MCF 10A (cell line): ENCODE measurements at places on chromosomes 5 and 9.

GRCh38 chr5:127809533-127809932 lies 106.3 kb downstream of the CCDC192 start:
- DNase-seq: no peak

DNA sequence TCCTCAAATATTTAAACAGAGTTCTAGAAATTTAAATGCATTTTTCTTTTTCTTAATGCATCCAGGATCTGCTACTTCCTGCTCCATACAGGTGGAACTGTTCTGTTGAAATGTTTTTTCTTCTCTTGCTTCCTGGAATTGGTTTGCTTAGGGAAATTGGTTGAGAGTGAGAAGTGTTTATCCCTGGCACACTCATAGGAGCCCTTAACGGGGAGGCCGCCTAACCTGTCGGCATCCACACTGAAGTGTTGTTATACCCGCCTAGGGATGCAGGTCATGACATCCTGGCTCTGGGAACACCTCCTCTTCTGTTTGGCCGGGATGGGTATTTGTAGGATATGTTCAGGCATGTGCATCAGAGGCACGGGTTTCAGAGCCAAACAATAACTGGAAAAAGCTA lies 239.7 kb downstream of the GADD45G start:
- DNase-seq: no peak

DNA sequence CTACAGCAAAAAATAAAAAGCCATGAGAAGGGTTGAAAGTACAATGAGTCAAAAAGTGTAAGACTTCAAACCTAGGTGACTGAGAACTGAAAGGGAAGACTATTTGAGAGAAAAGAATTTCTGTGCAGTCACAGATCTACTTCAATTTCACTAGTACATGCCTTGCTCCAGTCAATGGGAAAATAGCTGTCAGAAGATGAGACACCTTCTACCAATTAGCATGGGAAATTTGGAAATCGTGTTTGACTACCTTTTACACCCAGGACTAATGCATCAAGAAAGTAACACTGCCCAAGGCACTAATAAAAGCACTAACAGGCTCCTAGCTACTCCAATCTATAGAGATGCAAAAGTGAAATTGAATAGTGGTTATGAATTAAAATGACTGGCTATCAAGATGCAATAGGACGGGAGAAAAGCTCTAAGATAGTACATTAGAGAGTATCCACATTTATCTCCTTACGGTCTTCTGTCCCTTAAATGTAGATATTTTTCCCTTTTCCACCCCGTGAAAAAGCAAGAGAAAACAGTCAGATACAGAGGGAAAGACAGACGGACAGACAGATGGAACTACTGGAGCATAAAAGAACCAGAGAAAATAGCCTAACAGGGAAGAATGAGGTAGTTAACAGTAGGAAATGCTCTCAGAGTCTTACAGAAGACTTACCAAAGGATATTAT lies 15.2 kb downstream of the ERP44 start:
- DNase-seq: no peak

DNA sequence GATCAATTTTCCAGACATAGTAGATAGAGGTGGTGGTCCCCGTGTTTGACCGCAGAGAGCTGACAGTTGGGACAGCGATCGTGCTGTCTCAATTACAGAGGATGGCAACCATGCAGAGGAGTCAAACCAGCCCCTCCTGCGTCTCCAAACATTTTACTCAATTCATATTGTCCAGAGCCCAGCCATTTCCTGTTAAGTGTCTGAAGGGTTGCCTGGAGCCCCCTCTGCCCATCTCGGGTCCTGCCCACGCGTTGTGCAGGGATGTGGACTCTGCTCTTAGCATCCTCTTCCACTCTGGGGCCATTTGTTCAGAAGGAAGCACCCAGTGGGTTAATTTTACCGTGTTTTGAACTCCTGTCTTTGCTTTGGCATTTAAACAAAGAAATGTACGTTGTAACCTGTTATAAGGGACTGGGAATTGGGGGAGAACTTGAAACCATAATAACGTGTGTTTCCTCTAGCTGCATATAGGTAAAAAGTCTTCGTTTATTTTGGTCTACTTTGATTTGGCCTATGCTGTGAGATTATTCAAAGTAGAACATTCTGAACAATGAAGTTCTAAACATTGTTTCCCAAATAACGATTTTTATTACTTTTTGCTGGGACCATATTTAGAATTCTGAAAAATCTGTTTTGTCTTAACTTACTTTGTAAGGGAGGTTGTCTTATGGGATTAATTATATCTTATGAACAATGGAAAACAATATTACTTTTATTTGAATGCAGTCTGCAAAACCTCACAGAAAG lies 876 bp downstream of the EGFLAM start:
- DNase-seq: no peak

- no peak for DNase-seq
Measured at GRCh38 chr9:95316274-95316673, 1.2 kb downstream of the FANCC start.

GRCh38 chr9:12817702-12818101 lies 42.9 kb downstream of the LURAP1L start:
- DNase-seq: peak; percentile 58

DNA sequence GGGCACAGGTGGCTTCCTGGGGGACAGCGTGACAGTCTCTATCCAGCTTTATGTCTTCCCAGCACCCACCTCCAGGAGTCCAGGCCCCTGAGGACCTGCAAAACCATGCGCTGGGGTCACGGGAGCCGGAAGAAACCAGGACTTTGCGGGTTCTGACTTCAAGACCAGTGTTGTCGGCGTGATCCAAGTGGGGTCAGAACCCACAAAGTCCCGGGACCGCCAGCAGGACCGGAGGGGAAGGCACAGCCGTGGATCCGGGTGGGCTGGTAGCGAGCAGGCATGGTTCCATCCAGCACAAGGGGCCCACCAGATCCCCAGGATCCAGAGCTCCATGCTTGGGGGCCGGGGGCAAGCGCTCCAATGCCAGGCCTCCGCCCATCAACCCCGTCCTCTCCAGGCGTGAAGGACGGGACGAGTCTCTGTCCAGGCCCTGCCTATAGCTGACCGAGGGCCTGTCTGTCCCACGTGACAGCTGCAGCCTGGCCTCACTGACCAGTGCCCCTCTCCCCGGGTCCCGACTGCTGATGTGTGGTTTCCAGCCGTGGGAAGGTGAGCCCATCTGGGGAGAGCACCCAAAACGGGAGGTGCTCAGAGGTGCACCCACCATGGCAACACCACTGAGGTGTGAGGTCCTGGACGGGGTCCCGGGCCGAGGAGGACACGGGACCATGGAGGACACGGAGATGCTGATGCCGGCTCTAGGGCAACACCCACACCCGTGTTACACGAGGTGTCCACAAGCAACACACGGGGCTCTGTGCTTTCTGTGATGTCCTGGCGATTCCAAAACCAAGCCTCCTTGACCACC lies 48.9 kb downstream of the SLC12A7 start:
- no peak for DNase-seq

DNA sequence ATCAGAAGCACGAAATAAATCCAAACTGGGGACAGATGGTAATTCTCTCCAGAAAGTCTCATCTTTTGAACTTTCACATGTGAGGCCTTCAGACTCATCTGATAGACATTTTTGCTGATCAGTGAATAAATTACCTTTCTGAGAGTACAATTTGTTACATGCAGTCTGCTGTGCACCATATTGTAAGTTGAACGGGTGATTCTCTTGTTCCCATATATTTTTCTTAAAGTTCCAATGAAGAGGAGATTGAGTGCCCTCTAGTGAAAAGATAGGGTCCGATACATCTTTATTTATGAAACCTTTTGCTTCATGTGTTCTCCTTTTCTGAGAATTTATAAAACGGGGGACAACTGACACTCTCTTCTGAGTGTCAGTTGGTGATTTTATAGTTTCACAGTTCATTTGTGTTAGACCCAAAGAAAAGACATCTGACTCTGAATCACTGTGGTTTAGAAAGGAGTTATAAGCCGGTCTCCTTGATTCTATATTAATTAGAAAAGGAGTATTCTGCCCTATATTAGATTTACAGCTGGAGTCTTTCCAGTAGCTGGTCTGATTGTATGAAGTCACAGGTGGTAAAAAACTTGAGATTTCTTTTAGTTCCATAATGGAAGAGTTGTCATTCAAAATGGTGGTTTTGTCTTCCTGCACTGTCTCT lies 30.4 kb downstream of the GNG10 start:
- DNase-seq: peak; percentile 52

DNA sequence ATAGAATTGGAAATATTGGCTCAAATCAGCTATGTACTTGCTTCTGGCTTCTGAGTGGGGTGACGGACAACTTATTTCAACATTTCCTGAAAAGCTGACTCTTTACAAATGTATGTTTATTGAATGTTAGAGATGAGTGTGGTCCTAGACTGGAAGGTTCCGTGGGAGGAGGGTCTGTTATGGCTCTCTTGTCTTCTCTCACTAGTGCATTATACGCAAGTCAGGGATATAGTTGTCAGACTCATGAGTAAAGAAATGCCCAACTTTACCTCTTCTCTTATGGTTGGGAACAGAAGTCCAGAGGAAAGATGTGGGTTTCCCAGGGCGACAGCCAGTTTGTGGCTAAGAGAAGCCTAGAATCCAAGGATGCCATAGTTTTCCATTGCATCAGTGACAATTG lies 839.3 kb upstream of the WWC1 start:
- no peak for DNase-seq

- no peak for DNase-seq
Measured at GRCh38 chr5:132024789-132025402, 13.4 kb upstream of the ACSL6 start.

DNA sequence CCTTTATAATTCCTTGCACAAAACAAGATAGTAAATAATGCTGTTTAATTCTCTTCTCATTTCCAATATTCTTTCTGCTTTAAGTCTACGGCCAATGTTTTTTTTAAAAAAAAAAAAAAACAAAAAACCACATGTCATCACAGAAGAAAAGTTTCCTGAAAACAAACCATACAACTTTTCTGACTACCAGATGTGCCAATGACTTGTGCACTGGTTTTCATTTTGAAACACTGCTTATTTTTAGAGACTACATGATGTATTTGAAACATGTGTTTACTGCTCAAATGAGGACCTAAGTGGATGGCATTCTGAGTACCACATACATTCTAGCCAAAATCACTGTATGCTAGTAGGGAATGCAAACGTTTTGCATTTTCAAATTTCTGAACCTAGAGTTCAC lies 167.9 kb downstream of the GLIS3 start:
- DNase-seq: no peak

- DNase-seq: peak; percentile 49
Measured at GRCh38 chr5:66171349-66172344, 27.5 kb downstream of the SREK1 start.

- peak; percentile 85 for DNase-seq
Measured at GRCh38 chr5:95863383-95863757, 40.8 kb upstream of the GLRX start.

- DNase-seq: no peak
Measured at GRCh38 chr5:168710706-168711105, 131.5 kb upstream of the PANK3 start.

- no peak for DNase-seq
Measured at GRCh38 chr9:75892216-75892911, 1.9 kb downstream of the PCSK5 start.

DNA sequence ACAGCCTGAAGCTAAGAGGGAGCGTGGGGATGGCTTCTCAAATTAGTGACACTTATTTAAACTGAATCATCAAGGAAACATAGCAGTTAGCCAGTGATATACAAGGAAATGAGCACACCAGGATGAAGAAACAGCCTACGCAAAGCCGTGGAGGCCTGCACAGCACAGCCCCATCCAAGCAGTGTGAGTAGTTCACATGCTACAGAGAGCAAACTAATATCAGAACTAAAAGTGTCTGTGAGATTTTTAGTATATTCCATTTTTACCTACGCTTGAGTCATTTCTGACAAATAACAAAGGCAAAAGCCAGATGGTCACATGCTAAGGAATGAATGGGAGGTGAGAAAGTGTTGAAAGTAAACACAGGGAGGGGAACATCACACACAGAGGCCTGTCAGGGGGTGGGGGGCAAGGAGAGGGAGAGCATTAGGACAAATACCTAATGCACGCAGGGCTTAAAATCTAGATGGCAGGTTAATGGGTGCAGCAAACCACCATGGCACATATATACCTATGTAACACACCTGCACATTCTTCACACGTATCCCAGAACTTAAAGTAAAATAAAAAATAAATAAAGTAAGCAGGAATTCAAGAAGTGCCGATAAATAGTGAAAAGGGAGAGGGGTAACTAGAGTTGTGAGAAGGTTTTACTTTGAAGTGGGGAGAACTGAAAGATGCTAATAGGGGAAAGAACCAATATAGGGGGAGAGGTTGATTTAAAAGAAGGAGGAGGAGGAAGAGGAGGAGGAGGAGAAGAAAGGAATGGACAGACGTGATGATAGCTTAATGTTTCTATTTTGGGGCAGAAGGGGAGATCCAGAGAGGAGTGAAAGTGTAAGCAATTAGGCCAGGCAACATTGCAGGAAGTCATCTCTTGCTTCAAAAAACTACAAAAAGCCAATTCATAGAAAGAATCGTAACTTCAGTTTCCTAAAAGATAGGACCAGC lies 100.9 kb upstream of the PTGER4 start:
- no peak for DNase-seq

- DNase-seq: peak; percentile 75
Measured at GRCh38 chr5:145283141-145283810, 551.9 kb downstream of the PRELID2 start.

- DNase-seq: no peak
Measured at GRCh38 chr9:9992936-9993335, 619.9 kb downstream of the PTPRD start.

GRCh38 chr5:6705959-6706358 lies 7.3 kb upstream of the TENT4A start:
- DNase-seq: no peak

GRCh38 chr5:26674846-26675245 lies 363.5 kb downstream of the CDH9 start:
- no peak for DNase-seq

GRCh38 chr5:55030220-55030619 lies 6.2 kb downstream of the GZMK start:
- no peak for DNase-seq

GRCh38 chr5:428754-429452 lies 14.1 kb upstream of the EXOC3 start:
- DNase-seq: no peak

DNA sequence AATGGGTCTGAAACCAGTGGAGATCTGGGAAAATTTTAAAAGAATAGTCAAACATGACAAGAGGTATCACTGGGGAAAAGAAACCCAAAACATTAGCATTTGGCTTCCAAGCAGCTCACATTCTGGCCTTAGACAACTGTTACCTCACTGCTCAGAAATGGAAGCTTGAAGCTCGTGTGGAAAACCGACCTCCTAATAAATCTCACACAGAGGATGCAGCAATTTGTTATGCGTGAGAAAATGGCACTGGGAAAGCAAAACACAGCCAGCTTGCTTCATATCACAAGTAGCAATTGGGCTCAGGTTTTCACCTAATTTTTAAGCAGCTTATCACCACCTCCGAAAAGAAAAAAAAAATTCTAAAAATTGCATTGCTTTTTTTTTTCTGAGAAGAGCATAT lies 103.3 kb upstream of the TAS2R1 start:
- DNase-seq: no peak

DNA sequence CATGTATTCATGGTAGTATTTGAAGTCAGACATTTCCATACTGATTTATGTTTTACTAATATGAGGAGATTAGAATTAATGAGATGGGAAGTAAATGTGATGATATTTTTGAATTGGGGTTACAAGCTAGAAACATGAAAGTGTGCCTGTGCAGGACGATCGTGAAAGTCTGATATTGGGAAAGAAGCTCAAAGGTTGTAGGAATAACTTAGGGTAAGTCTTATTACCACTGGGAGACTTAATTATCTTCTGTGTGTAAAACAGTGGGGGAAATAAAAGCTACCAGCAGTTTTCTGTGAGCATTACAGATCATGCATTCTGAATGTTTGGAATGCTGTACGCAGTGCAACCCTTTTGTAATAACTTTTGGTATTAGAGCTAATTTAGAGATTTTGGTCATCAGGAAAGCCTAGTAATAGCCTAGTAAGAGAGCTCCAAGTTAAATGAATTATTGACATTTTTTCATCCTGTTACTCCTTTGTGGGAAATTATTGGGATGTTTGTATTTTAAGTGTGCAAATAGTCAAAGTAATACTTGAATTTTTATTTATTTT lies 153.9 kb downstream of the PCSK5 start:
- DNase-seq: no peak
